HCEC 1CT (cell line): ENCODE measurements at places on chromosomes 5 and 9.
A peak's percentile ranks its signal among the peaks of the same experiment; 100 is the strongest.

GRCh38 chr5:128422612-128423011, 115.4 kb downstream of the FBN2 start:
- no peak for DNase-seq

- DNase-seq: no peak
These were observed 410.1 kb downstream of the AGTPBP1 start for GRCh38 chr9:85331626-85332025.

GRCh38 chr5:12246036-12246435, 341.8 kb upstream of the CTNND2 start:
- DNase-seq: no peak

- DNase-seq: no peak
These were observed 72.9 kb downstream of the ARSB start for GRCh38 chr5:78912085-78912771.

GRCh38 chr5:103397739-103398581, 139.4 kb downstream of the MACIR start:
- DNase-seq: peak; percentile 9

DNA sequence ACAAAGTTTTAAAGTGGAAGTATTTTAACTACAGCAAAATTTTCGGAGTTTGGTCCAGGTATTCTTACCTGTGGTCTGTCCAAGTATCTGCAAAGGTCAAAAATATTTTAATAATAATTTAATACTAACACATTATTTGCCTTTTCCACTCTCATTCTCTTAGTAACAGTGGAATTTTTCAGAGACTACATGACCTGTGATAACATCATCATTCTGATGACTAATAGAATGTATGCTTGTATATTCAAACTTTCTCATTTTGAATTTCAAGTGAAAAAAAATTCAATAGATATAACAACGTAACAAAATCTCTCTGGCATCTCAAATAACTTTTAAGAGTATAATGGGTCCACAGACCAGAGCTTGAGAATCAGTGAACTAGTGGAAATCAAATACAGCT, 78.3 kb downstream of the FBXL17 start:
- DNase-seq: peak; percentile 31

- DNase-seq: peak; percentile 31
These were observed 199.3 kb upstream of the PDE4D start for GRCh38 chr5:60092671-60093422.

DNA sequence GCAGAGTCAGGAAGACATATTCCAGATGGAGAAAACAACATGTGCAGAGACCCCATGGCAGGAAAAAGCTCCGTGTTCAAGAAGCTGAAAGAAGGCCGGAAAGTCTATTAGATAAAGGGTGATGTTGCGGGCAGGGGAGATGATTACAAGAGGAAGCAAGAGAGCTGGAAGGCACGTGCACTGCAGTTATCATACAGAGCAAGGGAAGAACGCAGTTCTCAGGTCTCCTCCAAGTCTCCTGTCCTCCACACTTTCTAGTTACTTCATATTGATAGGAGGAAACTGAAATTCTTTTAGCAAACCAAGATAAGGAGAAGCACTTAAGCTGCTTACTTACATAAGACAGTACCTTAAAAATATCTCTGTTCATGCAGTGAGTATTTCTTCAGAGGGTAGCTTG, 58.3 kb upstream of the PLPP6 start:
- DNase-seq: no peak

DNA sequence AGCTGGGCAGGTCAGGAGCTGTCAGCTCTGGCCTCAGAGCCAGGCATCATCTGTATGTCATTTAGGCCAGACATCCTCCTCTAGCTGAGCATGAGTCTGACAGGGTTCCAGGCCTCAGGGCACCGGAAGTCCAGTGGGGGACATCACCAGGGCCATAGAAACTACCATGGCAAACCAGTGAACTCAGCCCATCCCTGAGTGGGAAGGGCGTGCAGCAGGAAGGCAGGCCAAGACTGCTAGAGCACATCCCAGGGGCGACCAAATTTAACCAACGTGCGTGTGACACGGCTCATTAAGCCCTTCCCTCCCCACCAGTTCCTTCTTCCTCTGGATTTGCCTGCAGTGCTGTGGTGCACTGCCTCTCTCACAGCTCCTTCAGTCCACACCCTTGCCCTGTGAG, 75.9 kb downstream of the COL27A1 start:
- DNase-seq: no peak

DNA sequence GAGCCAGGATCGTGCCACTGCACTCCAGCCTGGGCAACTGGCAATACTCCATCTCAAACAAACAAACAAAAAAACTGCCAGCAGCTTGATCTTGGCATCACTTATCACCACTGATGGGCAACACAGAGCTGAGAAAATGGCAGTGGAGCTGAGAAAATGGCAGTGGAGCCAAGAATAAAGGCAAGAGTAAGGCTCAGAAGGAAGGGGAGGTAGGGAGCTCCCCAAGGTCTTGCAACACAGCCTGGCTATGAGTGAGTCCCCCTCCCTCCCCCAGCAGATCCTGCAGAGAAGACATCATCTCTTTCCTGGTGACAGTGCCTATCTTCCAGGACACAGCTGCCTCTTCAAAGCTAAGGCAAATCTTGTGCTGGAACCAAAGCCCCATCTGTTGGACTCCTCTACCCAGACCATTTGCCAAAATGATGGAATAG, 70.3 kb downstream of the UGCG start:
- DNase-seq: peak; percentile 39

DNA sequence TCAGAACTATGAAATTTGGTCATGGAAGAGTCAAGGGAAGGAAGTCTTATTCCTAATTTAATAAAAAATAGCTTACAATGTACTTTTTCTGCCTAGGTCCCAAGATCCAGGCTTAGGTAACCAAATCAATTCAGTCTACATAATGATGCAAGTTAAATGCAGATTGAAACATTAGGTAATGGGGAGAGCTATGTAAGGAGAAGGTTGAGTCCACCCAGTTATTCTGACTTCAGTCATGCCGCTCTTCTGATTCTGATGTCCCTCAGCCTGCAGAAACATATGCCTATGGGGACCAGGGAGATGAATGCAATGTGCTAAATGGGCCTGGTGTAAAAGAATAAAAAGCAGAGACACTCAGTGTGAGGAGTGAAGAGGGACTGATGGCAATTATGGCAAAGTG, 63.9 kb downstream of the MAMDC2 start:
- DNase-seq: no peak

DNA sequence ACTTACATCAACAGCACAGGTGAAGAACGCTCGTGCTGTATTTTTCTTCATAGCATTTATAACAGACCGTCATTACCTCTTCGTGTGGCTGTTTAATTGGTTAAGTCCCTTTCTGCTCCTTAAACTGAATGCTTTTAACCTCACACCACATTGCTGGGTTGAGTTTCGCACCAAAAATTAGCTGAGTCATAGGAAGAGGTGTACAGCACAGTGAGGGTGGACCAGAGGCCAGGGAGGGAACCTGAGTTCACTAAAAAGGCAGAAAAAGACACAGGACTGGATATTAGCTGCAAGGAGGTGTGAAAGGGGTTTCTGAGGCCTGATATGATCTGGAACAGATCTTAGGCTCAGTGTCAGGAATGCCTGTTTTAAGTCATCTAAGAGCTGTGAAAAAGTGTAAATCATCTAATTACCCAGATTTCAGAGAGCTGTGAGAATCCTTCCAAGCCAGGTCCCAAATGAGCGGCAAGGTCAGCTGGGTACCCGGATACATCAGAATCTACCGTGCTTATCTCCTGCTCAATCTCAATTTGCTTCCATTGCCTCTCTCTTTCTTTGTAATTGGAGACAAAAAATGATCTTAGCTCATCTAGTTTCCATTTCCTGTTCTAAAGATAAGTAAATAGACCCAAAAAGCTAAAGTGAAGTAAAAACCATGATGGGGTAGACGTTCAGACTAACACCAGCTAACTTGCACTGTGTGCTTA, 7.1 kb upstream of the CFAP90 start:
- DNase-seq: no peak

DNA sequence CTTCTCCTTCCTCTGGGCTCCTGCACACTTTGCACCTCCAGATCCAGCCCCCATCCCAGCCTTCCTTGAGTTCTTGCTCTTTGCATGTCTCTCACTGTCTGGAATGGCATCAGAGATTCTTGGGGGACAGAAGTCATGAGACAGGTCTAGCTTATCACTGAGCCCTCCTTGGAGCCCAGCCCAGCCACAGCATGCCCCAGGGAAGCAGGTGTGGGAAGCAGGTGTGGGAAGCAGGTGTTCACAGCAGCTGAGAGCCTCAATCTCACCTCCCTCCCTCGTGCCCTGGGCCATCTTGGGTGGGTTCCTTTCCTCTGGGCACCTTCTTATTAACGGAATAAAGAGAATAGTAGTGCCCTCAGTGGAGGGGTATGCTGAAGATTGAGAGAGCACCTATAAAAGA, 27.2 kb downstream of the SLC6A7 start:
- DNase-seq: no peak

- DNase-seq: no peak
These were observed 36.3 kb upstream of the DMRT1 start for GRCh38 chr9:805151-805550.

DNA sequence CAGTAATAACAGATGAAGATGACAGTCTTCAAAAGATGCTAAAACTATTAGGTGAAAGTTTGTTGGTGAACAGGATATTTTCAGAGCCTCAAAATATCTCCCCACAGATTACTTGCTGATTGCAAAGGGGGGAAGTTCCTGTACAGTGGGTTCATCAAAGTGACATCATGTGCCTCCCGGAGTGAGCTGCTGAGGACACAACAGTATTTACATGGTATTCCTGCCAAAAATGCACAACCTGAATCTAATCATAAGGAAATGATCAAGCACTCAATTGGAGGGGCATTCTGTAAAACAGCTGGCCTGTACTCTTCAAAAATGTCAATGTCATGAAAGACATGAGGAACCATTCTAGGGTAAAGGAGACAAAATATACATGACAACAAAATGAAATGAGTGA, 18.9 kb upstream of the GLIS3 start:
- DNase-seq: no peak

- DNase-seq: no peak
These were observed 128.1 kb downstream of the PRDM6 start for GRCh38 chr5:123217173-123217572.

DNA sequence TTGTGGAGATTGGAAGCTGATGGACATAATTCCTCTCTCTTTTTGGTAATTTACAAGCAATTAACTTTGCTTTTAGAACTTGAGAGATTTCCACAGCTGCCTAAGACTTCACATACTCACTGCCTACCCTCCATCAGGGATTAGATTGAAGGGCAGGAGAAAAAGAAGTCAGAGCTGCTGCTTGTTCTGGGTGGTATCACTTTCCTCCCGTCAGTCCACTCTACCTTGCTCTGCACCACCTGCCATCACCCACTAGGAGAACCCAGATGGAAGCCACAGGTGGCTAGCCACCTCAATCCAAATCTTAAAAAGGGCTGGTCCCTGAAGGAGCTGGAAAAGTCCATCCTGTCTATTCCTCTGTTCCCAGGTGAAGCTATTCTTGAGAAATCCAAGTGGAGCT, 10.5 kb downstream of the IRF1 start:
- DNase-seq: no peak

GRCh38 chr5:98349251-98349989, 424.0 kb upstream of the RGMB start:
- peak; percentile 91 for DNase-seq

DNA sequence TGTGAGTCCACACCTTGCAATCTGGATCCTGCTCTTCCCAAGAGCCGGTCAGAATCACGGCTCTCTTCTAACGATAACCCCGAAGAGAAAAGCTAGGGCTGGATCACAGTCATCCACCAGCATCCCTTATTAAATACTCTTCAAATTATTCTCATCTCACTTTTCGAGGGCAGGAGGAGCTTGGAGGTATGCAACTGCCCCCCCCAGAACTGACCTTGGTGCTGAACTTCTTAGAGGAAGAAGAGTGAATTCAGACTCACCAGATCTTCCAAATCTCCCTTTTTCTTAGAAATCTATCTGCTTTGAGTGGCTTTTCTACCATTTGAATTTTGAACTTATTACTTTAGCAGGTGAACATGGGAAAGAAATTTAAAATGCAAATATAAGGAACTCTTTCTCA, 75.7 kb downstream of the MED10 start:
- DNase-seq: no peak

GRCh38 chr9:109150925-109151545, 16.0 kb downstream of the FRRS1L start:
- DNase-seq: no peak

- no peak for DNase-seq
These were observed 17.4 kb upstream of the ADRB2 start for GRCh38 chr5:148808864-148809642.

DNA sequence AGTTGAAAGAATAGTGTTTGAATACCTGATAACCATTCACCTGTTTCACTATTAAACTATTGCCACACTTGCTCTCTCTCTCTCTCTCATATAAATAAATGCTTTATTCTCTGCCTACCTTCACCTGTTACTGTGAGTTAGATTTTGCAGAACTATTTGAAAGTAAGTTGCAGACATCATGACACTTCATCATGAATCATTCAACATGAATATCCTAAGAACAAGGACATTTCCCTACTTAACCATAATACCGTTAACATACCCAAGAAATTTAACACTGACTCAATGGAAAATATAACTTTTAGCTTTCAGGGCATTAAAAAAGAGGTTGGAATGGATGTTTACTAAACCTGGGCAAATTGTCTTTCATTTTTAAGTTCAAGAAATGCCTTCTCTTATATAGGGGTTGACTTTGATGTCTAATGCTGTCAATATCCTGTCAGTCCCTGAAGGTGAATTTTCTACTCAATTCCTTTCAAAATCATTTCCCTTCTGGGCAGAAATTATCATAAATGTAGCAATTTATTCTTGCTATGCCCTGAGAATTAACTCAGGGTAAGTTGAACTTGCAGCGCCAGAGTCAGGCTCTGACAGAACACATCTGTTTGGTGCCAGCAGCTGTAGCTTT, 582.6 kb upstream of the TLE4 start:
- no peak for DNase-seq

GRCh38 chr5:59598547-59598874, 295.0 kb downstream of the PDE4D start:
- no peak for DNase-seq

DNA sequence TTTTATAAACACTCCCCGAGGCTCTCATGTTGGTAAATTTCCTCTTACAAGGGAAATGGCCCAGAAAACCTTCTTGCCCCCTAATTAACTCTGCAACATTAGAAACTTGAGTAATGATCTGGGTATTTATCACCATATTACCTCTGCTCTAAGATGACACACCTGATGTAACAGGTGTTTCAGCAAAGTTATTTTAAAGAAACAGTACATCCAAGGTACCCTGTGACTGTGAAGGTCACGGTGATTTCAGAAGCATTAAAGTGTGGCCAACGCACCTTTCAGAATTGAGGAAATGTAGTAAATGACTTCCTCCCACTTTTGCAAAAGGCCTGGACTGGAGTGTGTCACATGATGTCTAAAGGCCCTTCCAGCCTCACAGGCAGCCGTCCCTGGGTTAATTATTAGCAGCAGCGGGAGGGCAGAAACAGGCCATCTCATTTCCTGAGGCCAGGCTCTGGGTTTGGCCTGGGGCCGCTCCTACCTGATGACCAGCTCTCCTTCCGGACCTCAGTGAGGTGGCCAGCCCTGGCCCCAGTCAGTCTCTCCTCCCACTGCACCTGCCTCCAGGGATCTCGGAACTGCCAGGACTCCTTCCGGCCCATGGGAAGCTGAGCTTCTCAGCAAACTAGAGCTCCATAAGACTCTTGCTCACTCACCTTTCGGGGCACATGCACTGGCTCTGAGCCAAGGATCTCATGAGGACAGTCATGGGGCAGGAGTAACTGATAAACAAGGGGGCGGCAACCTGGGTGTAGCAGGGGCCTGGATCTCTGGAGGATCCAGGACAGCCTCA, 20.7 kb downstream of the PTPN3 start:
- no peak for DNase-seq

GRCh38 chr5:141874262-141874964, 3.8 kb downstream of the PCDH1 start:
- DNase-seq: no peak

GRCh38 chr9:78697618-78698017, 400.7 kb downstream of the PSAT1 start:
- DNase-seq: no peak

- no peak for DNase-seq
These were observed 392.5 kb downstream of the KDM4C start for GRCh38 chr9:7150153-7150890.
